ENCODE measurements at places on chromosomes 1 and 21. TPM values are rescaled to one million over a fixed set of nuclear protein-coding genes. Genes with fewer than 3 reads are reported as not detected.

Gene MANEAL
- total RNA-seq = 5.6 TPM

Gene RGS8
- not detected for total RNA-seq

Gene ADGRL2
- not detected for total RNA-seq

Gene ITGB2
- total RNA-seq = 216 TPM

Gene CLDN17
- not detected for total RNA-seq

Gene KRTAP19-3
- total RNA-seq = not detected

Gene ADAM30
- not detected for total RNA-seq

Gene FAM76A
- 10.6 TPM for total RNA-seq

Gene LCE1F
- total RNA-seq = not detected

Gene SPOCD1
- total RNA-seq = not detected

Gene AMPD1
- not detected for total RNA-seq

Gene TRPM2
- 6.8 TPM for total RNA-seq

Gene VASH2
- total RNA-seq = 0.44 TPM

Gene SLAMF7
- 75.4 TPM for total RNA-seq

Gene PSRC1
- 7.3 TPM for total RNA-seq

Gene TCP10L
- 0.15 TPM for total RNA-seq

Gene OR2L2
- 0.06 TPM for total RNA-seq

Gene AVPR1B
- not detected for total RNA-seq

Gene SERPINC1
- total RNA-seq = not detected

Gene FNBP1L
- 0.67 TPM for total RNA-seq

Gene HSD3B1
- total RNA-seq = not detected

Gene TNNT2
- not detected for total RNA-seq

Measured in activated CD8-positive, alpha-beta memory T cell treated with anti-CD3 and anti-CD28 coated beads for 36 hours (primary cell).